ENCODE measurements at places on chromosomes 5 and 9.

- no peak for DNase-seq
These were observed 9.1 kb upstream of the CERCAM start for GRCh38 chr9:128411364-128412119.

- no peak for DNase-seq
These were observed 162.2 kb downstream of the OLFM1 start for GRCh38 chr9:135249711-135250110.

GRCh38 chr5:74156728-74157383 lies 483.7 kb downstream of the ENC1 start:
- no peak for DNase-seq

DNA sequence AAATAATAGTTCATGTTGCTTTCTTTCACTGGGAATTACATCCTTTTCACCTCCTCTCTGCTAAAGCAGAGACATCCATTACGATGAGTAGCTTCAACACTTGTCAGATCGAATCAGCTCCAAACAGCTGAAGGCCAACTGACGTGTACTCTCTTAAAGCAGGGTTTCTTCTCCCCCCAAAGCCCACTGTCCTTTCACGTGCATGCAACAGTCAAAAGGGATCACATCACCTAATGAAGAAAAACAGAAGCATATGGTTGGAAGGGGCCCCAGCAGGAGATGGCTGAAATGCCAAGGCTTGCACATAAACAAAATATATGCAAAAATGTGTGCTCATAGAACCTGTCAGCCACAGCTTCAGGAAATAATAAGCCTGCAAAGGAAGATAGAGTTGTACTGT lies 421.6 kb downstream of the ANXA1 start:
- DNase-seq: no peak

GRCh38 chr5:141475625-141476131 lies at the start of gene PCDHGC3:
TSS of gene PCDHGC3 (plus strand) at chr5:141475966. CDS start at chr5:141476117, 151 bp downstream.
- DNase-seq: peak; percentile 53

GRCh38 chr9:125966959-125967711 lies 220.0 kb downstream of the PBX3 start:
- no peak for DNase-seq

DNA sequence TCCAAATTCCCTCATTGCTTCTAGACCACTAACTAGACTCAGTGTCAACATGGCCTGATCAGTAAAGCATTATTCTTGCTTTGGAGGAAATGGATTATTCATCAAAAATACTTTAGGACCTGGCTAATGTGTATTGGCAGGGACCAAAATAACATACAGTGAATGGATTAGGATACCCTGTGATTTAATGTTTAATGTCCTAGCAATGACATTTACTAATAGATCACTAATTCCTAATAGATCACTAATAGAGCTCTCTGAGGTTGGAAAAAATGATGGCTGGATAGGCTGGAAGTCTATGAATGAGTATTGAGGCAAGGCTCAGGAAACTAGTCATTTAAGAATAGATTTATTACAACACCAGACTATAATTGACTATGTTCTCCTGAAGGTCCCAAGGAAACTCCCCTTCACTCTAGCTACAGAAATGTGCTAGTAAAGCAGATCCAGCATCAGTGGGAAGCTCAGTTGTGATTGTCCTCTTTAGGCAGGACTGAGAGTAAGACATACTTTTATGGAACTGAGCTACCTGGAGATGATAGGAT lies 46.1 kb upstream of the CHSY3 start:
- no peak for DNase-seq

DNA sequence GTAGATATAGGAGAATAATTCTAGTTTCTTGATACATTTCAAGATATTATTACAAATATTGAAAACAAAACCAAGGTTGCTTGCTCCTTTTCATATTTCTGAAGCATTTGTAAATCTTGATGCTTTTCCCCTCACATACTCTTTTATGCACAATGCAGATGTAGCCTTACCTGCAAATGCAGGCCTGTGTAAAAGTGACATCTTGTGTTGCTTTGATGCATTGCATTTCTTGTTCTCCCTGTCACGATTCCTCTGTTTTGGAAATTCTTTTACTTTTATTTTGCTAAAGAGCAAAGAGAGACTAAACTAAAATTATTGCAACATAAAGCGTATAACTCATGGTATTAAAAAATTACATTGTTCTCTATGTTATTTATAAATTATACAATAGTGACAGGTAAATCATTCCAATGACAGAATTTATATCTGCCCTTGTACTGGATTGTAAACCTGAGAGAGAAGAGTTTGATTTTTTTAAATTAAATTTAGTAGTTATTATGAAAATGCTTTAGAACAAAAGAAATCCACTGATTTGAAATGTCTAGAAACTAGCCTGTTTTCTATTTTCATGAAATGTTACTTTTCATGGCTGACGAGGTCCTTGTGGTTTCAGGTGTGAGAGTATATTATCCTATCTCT lies 970.0 kb downstream of the MAT2B start:
- no peak for DNase-seq

Data from activated naive CD4-positive, alpha-beta T cell treated with anti-CD3 and anti-CD28 coated beads, Interleukin-2, amount 10 ng/mL, durations not matched to agents 7 days and 5 days (primary cell).